ENCODE measurements at places on chromosomes 2 and 18. TPM values are rescaled to one million over a fixed set of nuclear protein-coding genes. Genes with fewer than 3 reads are reported as not detected.

Gene KYNU
- total RNA-seq, result 220 TPM

Gene SERPINB3
- 0.06 TPM for total RNA-seq

Gene LAMA3
- 45.2 TPM for total RNA-seq

Gene KCNS3
- 1.3 TPM for total RNA-seq

Gene CD28
- not detected for total RNA-seq

Gene TDRD15
- total RNA-seq, result not detected

Gene RND3
- total RNA-seq, result 43.7 TPM

Gene LYPD1
- 16.2 TPM for total RNA-seq

Gene EFR3B
- 10.0 TPM for total RNA-seq

Gene GCG
- total RNA-seq, result not detected

Gene ZCCHC2
- 13.3 TPM for total RNA-seq

Gene EFHD1
- total RNA-seq, result 5.1 TPM

Gene AFF3
- 0.08 TPM for total RNA-seq

Gene DAW1
- 2.3 TPM for total RNA-seq

Gene MC5R
- total RNA-seq, result not detected

Gene ASXL2
- 18.1 TPM for total RNA-seq

Gene FBXO48
- total RNA-seq, result 0.60 TPM

Gene REG3A
- not detected for total RNA-seq

Gene LOXHD1
- total RNA-seq, result not detected

Gene HOXD12
- not detected for total RNA-seq

Gene INHBB
- 35.9 TPM for total RNA-seq

Gene MAL
- total RNA-seq, result 0.27 TPM

Gene KCNF1
- 30.5 TPM for total RNA-seq

Gene GKN2
- 1.5 TPM for total RNA-seq

Gene CCDC102B
- total RNA-seq, result 0.20 TPM

Gene SERPINB4
- total RNA-seq, result 0.14 TPM

Gene POLE4
- 126 TPM for total RNA-seq

Gene RBKS
- 8.0 TPM for total RNA-seq

Gene ELMOD3
- total RNA-seq, result 10.8 TPM

Gene TANC1
- total RNA-seq, result 8.3 TPM

Gene FER1L5
- not detected for total RNA-seq

Gene SLC30A3
- 3.3 TPM for total RNA-seq

Gene STEAP3
- 54.9 TPM for total RNA-seq

Gene KIF1A
- 0.84 TPM for total RNA-seq

Gene REV1
- 13.9 TPM for total RNA-seq

Gene IL1F10
- not detected for total RNA-seq

Gene GPR155
- total RNA-seq, result 0.18 TPM

Gene EPB41L3
- total RNA-seq, result 0.41 TPM

Gene FBXO36
- 0.84 TPM for total RNA-seq

Gene TRIM54
- total RNA-seq, result 1.1 TPM

Gene SKOR2
- not detected for total RNA-seq

Gene ZNF521
- not detected for total RNA-seq

Gene PSMD14
- total RNA-seq, result 101 TPM

Gene ERMN
- total RNA-seq, result not detected

Gene ANKRD29
- 17.6 TPM for total RNA-seq

Gene GAL3ST2
- 0.15 TPM for total RNA-seq

Gene MPP4
- 0.06 TPM for total RNA-seq

Gene DSG1
- not detected for total RNA-seq

Gene MRO
- total RNA-seq, result 0.05 TPM

Gene UGT1A8
- total RNA-seq, result 0.06 TPM

Gene LRATD1
- total RNA-seq, result 0.09 TPM

Gene FAM110C
- 0.18 TPM for total RNA-seq

Gene ZC3H8
- 15.6 TPM for total RNA-seq

Gene CNTNAP5
- total RNA-seq, result not detected

Gene SRD5A2
- total RNA-seq, result 0.02 TPM

Gene TMEM163
- 0.06 TPM for total RNA-seq

Gene MRPL30
- total RNA-seq, result 48.7 TPM
